ENCODE measurements at places on chromosomes 16 and 17.

DNA sequence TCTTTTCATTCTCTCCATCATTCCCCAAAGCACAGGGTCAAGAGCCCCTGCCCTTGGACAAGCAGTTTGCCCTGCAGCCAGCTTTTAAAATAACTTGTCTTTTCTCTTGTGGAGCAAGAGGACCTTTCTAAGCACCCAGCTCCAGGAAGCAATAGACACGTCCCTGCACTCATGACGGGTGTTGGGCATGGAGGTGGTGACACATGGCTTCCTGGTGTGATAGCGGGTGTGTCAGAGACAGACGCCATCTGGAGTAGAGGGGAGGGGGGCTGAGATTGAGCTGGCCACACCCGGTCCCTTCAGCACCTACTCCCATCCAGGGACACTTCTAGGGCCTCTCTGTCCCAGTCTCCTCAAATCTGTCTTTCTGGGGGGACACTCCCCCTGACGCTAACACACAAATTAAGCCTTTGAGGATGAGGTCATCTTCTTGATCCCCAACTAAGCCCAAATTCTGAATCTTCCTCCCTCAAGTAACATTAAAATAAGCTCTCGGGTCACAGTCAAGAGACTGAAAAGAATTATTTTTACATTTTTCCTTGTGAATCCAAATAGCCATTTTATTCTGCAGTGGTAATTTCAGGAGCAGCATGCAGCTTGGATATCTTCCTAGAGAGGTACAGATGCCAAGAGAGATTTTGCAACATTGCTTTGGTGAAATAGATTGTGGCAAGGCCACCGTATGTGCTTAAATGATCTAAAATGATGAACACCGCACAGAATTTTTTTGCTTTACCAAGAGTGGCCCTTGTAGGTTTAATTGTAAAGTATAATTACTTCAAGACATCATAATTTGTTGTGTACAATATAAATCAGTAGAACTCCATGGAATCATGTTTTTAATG, 216.6 kb upstream of the IRX3 start:
- no peak for DNase-seq

DNA sequence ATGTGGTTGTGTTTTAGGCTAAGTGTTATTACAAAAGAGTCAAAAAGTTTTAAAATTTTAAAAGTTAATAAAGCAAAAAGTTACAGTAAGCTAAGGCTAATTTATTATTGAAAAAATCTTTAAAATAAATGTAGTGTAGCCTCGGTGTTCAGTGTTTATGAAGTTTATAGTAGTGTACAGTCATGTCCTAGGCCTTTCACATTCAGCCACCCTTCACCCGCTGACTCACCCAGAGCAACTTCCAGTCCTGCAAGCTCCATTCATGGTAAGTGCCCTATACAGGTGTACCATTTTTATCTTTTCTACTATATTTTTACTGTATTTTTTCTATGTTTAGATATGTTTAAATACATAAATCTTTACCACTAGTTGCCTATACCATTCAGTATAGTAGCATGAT, 98.5 kb upstream of the RPRML start:
- DNase-seq: no peak

- DNase-seq: no peak
These were observed 42.8 kb downstream of the ADCY7 start for GRCh38 chr16:50309156-50309526.

DNA sequence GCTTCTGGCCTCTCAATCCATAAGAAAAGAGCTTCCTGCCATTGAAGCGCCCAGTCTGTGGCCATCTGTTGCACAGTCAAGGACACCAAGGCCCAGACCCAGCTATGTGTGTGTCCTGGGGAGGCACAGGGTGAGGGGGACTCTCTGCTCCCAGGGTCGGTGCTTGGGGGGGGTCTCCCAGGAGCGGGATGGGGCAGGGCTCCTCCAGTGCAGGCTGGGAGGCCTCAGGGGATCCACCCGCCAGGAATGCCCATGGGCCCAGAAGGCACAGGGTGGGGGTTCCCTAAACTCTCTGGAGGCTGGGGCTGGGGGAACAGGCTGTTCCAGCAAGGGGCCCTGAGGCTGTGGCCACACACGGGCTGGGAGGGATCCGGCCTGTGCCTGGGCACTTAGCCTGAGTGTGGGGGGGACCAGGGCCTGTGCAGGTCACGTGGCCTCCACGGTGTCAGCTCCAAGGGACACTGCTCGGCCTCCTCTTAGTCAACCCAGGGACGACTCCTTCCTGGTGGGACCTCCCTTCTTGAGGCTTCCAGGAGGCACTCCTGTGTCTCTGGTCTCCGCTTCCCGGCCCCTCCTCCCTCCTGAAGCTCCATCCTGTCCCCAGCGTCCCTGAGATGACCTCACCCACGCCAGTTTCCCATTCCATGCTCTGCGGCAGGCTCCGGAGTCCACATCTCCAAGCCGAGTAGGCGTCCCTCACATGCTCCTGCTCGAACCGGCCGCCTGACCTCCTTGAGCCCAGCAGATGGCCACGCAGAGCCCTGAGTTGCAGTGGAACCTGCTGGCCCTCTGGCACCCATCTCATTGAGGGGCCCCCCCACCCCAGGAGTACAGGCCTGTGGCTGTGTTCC, 23.1 kb upstream of the BAHCC1 start:
- DNase-seq: peak; percentile 35

GRCh38 chr16:86406056-86406455, 104.3 kb upstream of the FOXF1 start:
- no peak for DNase-seq

GRCh38 chr17:57455063-57455914, 199.0 kb downstream of the MSI2 start:
- no peak for DNase-seq

DNA sequence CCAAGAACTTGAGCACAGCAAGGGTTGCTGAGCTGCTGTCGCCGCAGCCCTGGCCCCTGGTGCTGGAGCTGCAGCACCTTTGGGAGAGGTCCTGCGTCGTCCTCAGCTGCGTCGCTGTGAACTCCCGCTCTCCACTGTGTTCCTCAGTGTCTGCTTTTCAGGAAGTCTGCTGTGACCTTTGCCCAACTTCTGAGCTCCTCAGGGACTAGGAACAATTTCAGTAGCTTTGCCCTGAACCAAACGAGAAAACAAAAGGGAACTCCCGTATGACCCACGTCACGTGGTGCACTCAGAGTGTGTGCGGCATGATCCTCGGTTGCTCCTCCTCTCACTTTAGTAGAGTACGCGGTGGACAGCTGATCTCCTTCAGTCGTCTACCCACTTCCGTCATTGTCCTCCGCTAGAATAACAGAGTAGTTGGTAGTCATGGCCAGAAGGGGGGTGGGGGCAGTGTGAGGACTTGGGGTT, 44.2 kb downstream of the WDR45B start:
- no peak for DNase-seq

- no peak for DNase-seq
These were observed 88.5 kb downstream of the ZFHX3 start for GRCh38 chr16:72959301-72959996.

DNA sequence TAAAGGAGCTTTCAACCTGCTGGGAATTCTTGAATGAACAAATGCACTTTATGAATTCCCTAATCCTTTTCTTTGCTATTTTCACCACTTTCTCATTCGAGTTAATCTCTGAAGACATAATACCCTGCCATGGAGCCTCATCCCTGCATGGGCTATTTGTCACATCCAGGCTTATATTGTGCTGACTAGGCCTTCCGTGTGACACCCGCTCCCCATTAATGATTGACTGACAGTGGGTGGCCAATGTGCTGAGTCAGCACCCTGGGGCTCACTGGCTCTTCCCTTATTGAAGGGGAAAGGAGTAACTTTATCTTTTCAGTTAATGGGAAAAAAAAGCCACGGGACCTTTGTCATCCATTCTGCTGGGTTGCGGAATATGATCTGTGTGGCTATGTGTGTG, 1024.8 kb upstream of the EEF2KMT start:
- no peak for DNase-seq

GRCh38 chr16:2817340-2818271, 569 bp downstream of the PRSS21 start:
- no peak for DNase-seq

DNA sequence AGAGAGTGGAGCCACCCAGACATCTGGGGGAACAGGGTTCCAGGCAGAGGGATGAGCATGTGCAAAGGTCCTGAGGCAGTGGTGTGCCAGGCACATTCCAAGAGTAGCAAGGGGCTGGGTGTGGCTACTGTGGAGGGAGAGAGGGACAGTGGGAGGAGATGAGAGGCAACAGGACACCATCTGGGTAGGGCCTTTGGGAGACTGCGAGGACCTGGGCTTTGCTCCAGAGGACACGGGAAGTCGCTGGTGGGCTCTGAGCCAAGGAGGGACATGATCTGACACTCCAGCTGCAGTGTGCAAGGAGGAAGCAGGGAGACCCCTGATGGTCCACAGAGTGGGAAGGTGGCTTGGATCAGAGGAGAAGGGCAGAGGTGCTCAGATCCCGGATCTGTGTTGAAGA, 56.7 kb upstream of the MED9 start:
- no peak for DNase-seq

DNA sequence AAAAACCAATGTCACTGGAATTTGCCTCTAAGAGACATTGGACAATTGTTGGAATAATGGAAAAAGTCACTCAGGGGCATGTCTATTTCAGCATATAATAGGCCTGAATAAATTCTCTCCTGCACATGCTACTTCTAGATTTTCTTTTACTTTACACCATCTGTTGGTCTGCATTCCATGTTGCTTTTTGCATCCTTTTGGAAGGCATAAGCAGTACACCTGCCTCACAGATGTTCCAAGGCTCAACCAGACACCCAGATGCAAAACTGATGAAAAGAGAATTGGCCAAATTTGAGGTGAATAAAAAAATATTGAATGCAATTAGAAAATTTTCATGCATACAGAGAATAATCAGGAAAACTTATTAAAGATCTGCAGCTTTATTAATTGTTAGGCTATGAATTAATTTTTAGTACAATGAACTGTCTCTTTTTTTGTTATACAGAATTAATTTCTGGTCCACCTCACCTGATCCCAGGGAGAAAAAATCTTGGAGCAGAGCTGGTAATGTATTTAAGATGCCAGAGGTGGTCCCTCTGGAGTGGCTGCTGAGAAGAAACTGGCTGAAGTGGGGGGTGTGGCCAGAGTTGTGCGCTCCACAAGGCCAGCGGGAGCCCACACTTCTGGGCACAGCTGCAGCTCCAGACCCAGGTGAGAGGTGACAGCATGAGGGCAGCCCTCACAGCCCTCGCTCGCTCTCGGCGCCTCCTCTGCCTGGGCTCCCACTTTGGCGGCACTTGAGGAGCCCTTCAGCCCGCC, 778.6 kb downstream of the CDH11 start:
- DNase-seq: no peak

GRCh38 chr17:38851434-38851833, 2.1 kb downstream of the RPL23 start:
- no peak for DNase-seq
